ENCODE measurements at places on chromosomes 11 and 22.

GRCh38 chr11:84819537-84819936 is 807.6 kb downstream of the DLG2 start:
- DNase-seq, result no peak

DNA sequence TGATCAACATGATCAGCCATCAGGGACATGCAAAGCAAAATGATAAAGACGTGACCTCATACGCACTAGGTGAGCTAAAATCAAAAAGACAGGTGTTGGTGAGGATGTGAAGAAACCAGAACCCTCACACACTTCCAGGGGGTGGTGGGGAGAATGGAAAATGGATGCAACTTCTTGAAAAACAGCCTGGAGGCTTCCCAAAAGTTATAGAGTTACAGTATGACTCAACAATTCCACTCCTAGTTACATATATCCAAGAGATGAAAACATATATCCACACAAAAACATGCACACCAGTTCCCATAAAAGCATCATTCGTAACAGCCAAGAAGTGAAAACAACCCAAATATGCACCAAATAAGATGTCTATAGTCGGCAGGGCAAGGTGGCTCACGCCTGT is 42.1 kb upstream of the APLNR start:
- no peak for DNase-seq

GRCh38 chr11:45414088-45414487 is 127.9 kb upstream of the SYT13 start:
- no peak for DNase-seq

DNA sequence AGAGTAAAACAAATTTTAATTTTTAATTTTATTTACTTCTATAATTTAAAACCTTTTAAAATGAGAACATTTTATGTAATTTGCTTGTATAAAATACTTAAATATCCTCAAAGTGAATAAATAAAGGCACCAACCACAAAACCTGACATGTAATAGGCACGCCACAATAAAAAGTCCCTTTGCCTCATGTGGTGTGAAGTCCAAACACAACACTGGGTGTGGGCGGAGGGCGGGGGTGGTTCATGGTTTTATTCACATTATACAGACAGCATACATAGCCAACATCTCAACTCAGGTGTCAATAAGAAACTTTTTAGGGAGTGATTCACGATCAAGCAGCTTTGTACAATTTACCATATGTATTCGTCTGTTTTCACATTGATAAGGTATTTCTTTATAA is 107.9 kb downstream of the ANO3 start:
- DNase-seq, result no peak

DNA sequence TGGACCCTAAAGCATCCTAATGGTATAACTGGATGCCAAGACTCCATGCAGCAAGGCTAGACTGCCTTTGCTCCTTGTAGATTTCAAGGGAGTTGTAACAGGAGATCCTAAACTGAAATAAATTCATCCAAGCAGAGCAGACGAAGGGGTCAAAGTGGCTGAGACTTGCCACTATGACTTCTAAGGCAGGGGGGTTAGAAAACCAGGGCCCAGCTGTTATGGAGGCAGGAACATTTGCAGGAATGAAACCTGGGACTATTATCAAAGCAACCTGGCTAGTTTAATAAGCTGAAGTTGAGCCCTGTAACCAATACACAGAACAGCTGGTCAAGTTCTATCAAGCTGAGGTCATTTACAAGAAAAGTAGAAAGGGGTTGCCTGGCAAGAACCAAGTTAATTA is 122.2 kb upstream of the TRPC6 start:
- DNase-seq, result no peak

- no peak for DNase-seq
Observed at GRCh38 chr11:40323241-40323640, 1136.2 kb downstream of the LRRC4C start.

- DNase-seq, result no peak
Observed at GRCh38 chr11:122226810-122227379, 110.9 kb upstream of the BLID start.
